ENCODE measurements at places on chromosomes 7 and 10. TPM values are rescaled to one million over a fixed set of nuclear protein-coding genes. Genes with fewer than 3 reads are reported as not detected.

Gene PON3
- 14.0 TPM for total RNA-seq

Gene KMT2E
- total RNA-seq, result 81.5 TPM

Gene LRRC17
- total RNA-seq, result 10.6 TPM

DNA sequence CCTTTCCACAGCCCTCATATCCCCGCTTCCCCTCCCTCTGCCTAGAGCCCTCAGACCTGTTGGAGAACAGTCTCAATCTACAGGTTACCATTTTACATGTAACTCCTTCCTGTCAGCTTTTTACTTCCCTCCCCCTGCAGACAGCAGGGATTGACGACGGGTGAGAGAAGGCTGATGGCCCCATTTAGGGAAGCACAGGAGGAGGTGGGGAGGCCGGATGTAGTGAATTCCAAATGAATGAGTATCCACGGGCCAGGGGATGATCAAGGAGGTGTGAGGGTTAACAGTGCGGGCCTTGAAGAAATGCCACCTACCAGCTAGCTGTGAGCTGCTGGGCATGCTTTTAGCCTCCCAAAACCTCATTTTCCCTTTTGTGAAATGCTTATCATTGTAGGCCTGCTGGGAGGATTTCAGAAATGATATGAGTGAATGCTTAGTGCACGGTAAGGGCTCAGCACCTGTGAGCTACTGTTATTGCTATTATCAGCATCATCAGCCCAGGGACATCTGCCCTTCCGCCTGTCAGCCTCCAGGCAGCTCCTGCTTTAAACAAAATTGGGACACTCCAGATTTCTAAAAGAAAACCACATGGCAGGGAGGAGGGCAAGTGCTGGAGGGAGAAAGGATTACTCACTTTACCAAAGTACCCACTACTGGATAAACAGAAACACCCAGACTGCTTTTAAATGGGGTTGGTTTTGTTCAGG, 6.5 kb upstream of the NANOS1 start:
- DNase-seq, result no peak

- DNase-seq, result peak; percentile 43
Observed at GRCh38 chr10:87860156-87860795, 3.1 kb downstream of the KLLN start.

DNA sequence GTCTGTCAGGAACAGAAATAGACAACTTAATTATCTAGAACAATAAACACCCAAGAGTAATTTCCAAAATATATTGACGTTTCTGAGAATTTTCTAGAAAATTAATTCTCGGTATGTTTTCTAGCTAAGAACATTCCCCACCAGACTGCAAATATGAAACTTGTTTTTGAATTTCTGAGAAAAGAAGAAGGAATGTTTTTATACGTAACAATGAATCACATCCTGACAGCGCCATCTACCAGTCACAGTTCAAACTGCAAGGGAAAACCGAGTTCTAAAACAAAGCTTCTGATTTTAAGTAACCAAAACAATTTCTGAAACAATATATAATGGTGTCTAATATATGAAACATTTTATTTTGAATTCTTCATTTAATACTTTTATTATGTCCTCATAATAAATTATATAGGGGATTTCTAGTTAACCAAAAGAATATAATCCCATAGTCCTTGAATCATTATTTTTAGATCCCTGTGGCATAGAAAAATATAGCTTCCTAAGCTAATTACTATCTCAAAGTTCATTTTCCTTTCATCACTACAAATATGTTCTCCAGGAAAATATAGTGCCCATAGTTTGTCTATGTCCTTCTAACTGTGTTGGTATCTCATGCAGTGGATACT, 34.5 kb upstream of the MEOX2 start:
- DNase-seq, result peak; percentile 19

DNA sequence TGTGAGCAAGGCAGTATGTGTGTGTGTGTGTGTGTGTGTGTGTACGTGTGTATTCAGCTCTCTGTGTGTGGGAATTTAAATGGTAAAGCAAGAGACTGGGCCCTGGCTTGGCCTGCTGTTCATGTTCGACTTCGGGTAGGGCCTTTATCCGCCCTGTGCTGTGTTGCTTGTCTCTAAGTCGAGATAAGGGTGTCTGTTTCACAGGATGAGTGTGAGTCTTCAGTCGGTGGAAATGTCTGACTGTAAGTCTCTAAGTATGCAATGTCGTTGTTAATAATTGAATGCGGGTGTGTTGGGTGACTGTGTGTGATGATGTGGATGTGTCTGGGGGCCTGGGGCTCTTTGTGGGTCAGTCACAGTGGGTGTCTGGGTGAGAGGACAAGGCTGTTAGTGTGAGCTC, 34.8 kb downstream of the HIF1AN start:
- DNase-seq, result no peak

GRCh38 chr10:96838529-96838928, 6.4 kb downstream of the LCOR start:
- no peak for DNase-seq

Measured in mucosa of gallbladder (tissue), 1 donor.